ENCODE measurements at places on chromosomes 12 and 14.
A peak's percentile ranks its signal among the peaks of the same experiment; 100 is the strongest.

DNA sequence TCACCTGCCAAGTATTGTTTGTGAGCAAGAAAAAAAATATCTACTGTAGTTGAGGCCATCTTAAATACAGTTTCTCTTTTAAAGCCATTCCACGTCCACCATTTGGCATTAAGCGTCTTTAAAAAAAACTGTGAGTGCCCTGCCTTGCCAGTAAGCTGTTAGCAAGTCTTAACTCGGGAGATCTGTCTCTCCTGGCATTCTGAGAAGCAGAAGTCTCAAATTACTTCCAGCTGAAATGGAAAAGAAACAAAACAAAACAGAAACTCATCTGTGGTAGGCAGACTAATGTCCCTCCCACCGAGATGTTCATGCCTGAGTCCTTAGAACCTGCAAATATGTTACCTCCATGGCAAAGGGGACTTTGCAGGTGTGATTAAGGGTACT is 126.2 kb downstream of the CRADD start:
- H3K4me1 ChIP-seq: peaks cover 3% of the 10 kb centered on the region
- no peaks in the 10 kb centered on the region for H3K27me3 ChIP-seq
- no peaks in the 10 kb centered on the region for H3K36me3 ChIP-seq

- peak; percentile 98 for DNase-seq
- H3K27ac ChIP-seq: peak within 1 kb of the TSS; percentile 96
- peaks cover 33% of the 10 kb centered on the region for H3K4me1 ChIP-seq
- H3K4me3 ChIP-seq: peak within 1 kb of the TSS; percentile 90
- H3K36me3 ChIP-seq: peaks cover 6% of the 10 kb centered on the region
- no peaks in the 10 kb centered on the region for H3K27me3 ChIP-seq
Observed at GRCh38 chr14:101964297-101965180, at the start of gene DYNC1H1. Gene DYNC1H1, plus strand, starts transcription at chr14:101964573. Its CDS starts 119 bp downstream, at chr14:101964692.

DNA sequence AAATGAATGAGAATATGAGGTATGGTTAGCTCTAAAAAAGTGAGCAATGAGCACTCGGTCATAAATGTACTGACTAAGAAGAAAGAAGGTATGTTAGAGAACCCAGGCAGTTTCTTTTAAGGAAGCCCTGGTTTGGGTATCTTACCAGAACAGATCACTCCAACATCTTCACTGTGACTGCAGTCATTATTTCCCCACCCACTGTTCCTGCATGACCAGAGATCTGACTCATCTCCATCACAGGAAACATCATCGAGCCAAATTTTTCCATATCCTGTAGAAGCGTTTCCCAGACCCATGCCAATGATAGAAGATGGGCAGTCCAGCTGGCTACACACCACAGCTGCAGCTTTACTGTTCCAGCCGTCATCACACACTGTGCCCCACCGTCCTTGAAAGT is 48.0 kb downstream of the CD163L1 start:
- H3K4me3 ChIP-seq: no peak overlapping the region
- H3K36me3 ChIP-seq: no peaks in the 10 kb centered on the region
- no peaks in the 10 kb centered on the region for H3K4me1 ChIP-seq
- no peaks in the 10 kb centered on the region for H3K27me3 ChIP-seq

GRCh38 chr12:110627500-110628195 is 13.7 kb downstream of the TCTN1 start:
- H3K27me3 ChIP-seq: no peaks in the 10 kb centered on the region
- H3K27ac ChIP-seq: no peak overlapping the region
- no peaks in the 10 kb centered on the region for H3K4me1 ChIP-seq
- H3K4me3 ChIP-seq: no peak overlapping the region

GRCh38 chr12:738712-739111 is 13.7 kb upstream of the WNK1 start:
- H3K27ac ChIP-seq: no peak overlapping the region
- H3K36me3 ChIP-seq: no peaks in the 10 kb centered on the region
- no peaks in the 10 kb centered on the region for H3K27me3 ChIP-seq
- no peak for DNase-seq
- no peak overlapping the region for H3K4me3 ChIP-seq

- no peak overlapping the region for H3K4me3 ChIP-seq
- H3K36me3 ChIP-seq: no peaks in the 10 kb centered on the region
- no peaks in the 10 kb centered on the region for H3K4me1 ChIP-seq
- H3K27ac ChIP-seq: peak overlapping the region; percentile 65
- H3K27me3 ChIP-seq: no peaks in the 10 kb centered on the region
Observed at GRCh38 chr14:24925771-24926374, 124.1 kb downstream of the STXBP6 start.
